T-helper 1 cell (primary cell): ENCODE measurements at places on chromosomes 3 and 15.
A peak's percentile ranks its signal among the peaks of the same experiment; 100 is the strongest.

DNA sequence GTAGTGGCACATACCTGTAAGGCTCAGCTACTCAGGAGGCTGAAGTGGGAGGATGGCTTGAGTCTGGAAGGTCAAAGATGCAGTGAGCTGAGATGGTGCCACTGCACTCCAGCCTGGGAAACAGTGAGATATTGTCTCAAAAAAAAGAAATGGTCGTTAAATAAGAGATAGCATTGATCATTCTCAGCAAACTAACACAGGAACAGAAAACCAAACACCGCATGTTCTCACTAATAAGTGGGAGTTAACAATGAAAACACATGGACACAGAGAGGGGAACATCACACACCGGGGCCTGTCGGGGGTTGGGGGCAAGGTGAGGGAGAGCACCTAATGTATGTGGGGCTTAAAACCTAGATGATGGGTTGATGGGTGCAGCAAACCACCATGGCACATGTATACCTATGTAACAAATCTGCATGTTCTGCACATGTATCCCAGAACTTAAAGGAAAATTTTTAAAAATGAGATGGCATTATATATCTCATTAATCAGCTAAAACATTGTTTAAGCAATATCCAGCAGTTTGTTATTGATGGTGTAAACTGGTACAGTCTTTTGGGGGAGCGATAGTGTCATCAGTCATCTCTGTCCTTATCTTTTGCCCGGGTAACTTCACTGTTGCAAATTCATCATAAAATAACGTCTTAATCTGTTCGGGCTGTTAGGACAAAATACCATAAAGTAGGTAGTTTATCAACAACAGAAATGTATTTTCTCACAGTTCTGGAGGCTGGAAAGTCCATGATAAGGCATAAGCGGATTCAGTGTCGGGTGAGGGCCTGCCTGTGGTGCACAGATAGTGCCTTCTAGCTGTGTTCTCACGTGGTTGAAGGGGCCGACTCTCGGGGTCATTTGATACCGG, 1.7 kb upstream of the MAN2A2 start:
- no peak for DNase-seq

DNA sequence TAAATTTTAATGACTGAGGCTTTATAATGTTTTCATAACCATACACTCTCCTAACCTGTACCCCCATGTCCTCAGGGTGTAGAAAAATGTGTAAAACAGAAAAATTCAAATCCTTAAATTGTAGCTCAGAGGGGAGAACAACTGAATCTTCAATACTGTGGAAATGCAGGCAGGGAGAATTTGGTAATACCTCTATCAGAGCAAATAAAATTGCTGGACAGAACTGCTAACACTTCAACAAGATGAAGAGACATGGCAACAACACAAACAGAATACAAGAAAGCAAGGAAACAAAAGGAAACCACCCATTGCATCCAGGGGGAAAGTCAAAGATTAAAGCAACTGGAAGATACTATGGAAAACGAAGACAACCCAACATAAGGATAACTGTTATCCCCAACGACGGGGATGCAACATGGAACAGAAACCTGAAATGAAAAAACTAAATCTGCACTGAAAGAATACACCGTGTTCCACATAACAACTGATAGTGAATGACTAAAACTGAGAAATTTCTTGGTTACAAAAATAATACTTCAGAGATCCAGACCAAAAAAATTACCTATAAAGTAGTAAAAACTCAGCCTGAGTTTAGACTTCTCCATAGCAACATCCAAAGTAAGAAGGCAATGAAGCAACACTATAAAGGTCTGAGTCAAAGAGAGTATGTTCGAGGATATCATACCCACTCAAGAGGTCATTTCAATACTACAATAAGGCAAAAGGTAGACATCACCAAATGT, 48.5 kb downstream of the HACD2 start:
- DNase-seq, result peak; percentile 3

GRCh38 chr15:62951481-62951880, 91.1 kb upstream of the TPM1 start:
- DNase-seq, result no peak

DNA sequence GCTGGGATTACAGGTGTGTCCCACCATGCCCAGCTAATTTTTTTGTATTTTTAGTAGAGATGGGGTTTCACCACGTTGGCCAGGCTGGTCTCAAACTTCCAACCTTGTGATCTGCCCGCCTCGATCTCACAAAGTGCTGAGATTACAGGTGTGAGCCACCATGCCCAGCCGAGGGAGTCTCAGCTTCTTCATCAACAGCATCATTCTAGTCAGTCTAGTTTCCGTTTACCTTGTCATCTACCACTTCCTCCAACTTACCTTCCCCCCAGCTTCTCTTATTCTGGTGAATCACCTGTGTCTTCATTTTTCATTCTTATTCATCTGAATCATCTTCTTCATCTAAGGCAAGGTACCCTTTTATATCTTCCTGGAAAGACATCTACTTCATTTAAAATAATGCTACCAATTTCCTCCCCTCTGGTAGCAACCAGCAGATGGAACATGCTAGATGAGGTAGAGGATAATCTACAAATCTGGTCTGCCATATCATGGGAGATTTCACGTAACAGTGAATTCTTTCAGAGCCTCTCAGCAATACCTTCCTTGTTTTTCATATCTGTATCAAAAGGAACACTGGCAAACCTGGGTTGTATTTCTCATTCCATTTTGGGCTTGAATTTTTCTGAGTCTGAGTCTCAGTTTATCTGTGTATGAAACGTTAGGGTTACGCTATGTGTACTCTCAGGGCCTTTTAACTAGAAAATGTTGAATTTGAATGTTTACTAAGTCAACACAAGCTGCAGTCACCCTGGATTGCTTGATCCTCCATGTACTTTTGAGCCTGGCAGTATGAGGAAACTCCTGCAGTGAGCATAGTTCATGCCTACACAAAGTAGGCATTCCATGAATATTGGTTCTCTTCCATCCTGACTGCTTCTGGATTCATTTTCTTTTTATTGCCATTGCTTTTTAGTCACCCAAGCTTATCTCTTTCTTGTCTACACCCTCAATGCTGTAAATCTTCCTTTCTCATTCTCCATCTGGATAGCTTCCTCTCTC, 16.8 kb downstream of the LPP start:
- peak; percentile 68 for DNase-seq

GRCh38 chr15:45498701-45499100, 23.9 kb downstream of the SLC30A4 start:
- DNase-seq, result no peak

- DNase-seq, result no peak
These were observed 22.3 kb downstream of the TM6SF1 start for GRCh38 chr15:83129791-83130190.

- DNase-seq, result no peak
These were observed 11.4 kb downstream of the MSL2 start for GRCh38 chr3:136184703-136185102.

DNA sequence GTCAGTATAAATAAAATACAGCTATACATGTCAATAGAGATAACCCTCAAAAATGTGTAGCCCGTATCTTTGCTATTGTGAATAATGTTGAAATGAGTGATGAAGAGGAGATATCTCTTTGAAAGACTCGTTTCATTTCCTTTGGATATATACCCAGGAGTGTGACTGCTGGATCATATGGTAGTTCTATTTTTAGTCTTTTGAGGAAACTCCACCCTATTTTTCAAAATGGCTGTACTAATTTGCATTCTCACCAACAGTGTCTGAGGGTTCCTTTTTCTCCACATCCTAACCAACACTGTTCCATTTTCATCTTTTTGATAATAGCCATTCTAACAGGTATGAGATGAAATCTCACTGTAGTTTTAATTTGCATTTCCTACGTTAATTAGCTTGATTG, 237.5 kb upstream of the GBE1 start:
- no peak for DNase-seq

DNA sequence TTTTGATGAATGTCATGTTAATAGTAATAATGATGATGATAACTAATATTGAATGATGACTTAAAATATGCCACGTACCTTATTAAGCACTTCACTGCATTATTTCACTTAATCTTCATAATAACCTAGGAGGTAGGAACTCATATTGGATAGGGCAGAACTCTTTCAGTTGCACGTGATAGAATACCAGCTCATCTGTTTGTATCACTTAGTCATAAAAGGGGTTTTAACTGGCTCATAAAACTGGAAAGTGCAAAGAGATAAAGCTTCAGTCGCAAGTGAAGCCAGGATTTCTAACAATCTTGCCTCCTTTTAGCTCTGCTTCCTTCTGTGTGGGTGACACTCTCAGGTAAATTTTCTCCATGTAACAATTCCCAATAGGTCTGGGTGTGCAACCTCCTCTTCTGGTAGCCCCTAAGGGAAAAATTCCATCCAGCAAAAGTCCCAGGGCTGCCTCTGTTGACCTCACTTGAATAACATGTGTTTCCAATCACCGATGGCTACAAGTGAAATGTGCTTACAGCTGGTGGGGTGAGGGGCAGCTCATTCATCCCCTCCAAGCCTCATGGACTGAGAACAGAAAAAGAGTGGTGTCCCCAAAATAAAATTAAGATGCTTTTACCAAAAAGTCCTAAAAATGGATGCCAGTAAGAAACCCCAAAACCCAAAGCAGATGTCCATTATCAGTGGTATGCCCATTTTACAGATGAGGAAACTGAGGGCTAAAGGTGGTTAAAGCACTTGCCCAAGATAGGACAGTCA, 9.3 kb downstream of the GXYLT2 start:
- DNase-seq, result no peak
